ENCODE measurements at places on chromosomes 12 and 14.

DNA sequence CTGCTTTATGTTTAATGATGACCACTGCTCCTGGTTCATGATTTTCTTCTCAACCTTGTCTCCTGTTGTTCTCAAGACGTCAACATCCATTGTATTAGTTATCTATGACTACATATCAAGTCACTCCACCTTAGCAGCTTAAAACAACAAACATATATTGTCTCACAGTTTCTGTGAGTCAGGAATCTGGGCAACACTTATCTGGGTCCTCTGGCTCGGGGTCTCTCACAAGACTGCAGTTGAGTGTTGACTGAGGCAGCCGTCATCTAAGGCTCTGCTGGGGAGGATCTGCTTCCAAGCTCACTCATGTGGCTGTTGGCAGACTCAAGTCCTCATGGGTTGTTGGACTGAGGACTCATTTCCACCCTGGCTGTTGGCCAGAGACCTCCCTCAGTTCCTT lies 27.3 kb upstream of the FRS2 start:
- no peak for DNase-seq

DNA sequence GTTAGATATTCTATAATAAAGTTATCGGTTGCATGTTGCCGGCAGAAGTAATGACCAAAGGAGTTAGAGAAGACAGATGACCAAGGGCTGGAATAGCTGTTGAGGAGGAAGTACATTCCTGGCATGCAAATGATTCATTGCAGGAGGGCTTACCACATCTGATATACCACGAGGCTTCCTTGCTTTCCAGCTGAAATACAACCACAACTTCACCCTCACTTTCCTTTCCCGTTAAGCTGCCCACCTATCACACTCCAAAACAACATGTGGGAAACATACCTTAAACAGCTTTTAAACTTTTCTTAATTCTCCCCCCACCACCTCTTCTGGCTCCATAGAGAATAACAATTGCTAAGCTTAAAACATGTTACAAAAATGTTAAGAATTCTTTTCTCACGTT lies 594.1 kb downstream of the NRXN3 start:
- DNase-seq, result no peak

DNA sequence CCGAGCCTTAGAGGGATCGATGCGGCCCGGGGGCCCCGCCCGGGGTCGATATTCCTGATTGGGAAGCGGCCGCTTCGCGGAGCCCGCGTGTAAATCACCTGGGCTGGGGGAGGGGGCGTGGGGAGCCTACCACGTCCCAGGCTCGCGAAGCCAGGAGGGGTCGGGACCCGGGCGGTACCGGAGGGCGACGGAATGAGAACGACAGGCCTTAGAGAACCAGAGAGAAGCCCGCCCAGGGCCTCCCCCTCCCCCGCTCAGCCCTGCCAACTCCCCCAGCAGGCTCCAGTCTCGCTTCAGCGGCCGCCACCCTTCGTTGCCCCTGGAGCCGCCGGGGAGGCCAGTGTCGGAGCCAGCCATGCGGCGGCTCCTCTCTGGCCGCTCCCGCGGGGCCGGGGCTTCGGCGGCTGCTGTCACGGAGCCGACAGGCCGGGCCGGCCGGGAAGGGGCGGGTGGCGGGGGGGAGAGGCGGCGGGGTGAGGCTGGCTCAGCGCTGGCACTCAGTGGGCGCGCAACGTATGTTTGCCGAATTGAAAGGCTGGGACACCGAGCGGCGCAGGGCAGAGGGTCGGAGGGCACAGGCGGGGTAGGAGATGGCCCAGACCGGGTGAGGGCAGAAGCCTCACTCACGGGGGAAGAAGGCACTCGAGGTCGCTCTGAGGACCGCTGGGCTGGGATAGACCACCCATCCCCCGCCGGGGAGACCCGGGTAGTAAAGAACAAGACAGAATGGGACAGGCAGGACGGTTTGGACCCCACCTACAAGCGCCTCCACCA lies 1.4 kb upstream of the DNAJC22 start:
- no peak for DNase-seq

DNA sequence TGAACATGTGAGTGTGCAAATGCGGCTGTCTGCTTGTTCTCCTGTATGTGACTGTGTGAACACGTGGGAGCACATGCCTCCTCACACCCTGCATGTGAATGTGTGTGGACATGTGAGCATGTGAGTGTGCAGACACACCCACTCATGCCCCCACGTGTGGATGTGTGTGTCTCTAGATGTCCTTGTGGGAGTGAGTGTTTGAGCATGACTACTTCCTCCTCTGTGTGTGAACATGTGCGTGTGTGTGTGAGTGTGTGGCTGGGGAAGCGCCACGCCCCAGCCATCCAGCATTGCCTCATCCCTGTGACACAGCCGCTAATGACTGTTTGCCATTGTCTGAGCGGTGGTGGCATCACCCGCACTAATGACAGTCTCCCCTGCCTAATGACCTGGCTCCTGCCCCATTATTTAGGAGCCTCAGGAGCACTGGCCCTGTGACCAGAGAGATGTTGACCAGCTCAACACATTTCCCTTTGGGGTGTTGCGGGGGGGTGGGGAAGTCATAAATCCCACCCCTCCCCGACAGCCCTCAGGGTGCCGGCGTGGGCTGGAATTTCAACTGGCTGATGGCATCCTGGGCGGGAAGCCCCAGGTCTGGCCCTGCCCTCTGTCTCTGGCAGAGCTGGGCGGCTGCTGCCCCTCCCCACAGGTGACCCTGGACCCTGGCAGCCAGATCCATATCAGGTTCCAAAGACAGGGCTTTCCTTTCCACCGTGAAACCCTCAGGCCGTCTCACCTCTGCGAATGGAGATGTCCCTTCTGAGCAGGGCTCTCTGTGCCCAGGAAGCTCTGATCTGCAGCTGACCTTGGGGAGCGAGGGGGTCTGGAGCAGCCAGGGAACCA lies 11.5 kb upstream of the KRT80 start:
- no peak for DNase-seq

DNA sequence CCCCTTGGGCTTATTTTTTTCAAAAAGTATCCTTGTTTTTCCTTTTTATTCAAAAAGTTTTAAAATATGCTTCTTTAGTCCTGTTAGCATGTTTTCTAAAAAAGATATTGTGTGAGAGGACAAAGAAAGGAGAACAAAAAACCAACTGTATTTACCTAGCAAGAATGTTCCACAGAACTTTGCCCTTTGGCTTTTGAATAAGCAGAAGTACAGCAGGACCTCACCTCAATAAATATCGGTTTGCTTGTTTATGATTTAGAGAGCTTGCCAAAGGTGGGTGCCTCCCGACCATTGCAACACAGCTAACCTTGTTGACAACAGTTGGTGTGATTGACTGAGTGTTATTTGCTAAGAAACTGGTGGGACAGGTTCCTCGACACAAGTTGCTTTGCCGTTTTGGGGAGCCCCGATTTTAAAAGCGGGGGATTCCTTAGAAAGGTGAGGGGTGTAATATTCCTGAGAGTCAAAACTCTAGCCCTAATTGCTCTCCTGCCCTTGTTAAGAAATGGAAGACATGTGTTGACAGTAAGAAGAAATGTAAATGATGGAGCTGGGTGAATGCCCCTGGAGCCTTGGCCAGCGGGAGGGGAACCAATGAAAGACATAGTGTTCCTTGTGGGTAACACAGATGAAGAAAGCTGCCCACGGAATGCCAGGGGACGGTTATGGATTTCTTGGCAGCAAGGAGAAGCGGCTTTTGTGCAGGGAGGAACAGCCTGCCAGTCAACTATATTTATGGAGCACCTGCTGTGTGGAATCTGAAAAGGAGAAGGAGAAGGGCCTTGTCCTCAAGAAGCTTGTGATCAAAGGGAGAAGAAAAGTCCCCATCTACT lies 13.7 kb downstream of the MYBPC1 start:
- DNase-seq, result no peak

- DNase-seq, result no peak
Observed at GRCh38 chr14:94707494-94707893, 62.4 kb downstream of the GSC start.

GRCh38 chr14:79281244-79282152 lies 929.8 kb downstream of the DIO2 start:
- no peak for DNase-seq

GRCh38 chr14:91964724-91965123 lies 17.2 kb upstream of the FBLN5 start:
- no peak for DNase-seq

DNA sequence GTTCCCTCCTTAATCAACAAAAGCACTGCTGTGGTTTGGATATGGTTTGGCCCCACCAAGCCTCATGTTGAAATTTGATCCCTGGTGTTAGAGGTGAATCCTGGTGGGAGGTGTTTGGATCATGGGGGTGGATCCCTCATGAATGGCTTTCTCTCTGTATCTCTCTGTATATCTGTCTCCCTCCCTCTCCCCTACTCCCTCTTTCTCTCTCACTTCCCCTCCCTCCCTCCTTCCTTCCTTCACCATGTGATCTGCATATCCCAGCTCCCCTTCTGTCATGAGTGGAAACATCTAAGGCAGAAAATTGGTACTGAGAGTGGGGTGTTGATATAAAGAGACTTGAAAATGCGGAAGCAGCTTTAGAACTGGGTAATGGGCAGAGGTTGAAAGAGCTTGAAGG lies 5.2 kb downstream of the GSKIP start:
- no peak for DNase-seq

DNA sequence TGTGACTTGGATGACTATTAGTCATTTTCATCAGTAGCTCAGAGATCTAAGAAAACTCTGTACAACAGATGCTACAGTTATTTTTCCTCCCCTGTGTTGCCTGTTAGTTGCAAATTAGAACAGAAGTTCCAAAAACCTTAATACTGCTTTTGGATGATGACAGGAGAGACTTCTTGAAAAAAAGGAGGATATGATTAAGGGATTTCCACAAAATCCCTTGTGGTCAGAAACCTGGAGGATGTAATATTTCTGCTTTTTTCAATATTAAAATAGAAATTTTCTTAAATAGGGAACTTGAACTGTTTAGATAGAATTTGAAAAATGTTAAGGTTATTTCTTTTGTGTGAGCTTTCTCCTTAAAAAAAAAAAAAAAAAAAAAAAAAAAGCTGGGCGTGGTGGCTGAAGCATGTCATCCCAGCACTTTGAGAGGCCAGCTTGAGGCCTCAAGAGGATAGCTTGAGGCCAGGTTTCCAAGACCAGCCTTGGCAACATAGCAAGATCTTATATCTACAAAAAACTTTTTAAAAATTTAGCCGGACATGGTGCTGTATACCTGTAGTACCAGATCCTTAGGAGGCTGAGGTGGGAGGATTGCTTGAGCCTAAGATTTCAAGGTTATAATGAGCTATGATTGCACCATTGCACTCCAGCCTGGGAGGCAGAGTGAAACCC lies 14.1 kb downstream of the CMAS start:
- DNase-seq, result no peak

GRCh38 chr14:51865953-51866747 lies 5.7 kb downstream of the GNG2 start:
- DNase-seq, result no peak

DNA sequence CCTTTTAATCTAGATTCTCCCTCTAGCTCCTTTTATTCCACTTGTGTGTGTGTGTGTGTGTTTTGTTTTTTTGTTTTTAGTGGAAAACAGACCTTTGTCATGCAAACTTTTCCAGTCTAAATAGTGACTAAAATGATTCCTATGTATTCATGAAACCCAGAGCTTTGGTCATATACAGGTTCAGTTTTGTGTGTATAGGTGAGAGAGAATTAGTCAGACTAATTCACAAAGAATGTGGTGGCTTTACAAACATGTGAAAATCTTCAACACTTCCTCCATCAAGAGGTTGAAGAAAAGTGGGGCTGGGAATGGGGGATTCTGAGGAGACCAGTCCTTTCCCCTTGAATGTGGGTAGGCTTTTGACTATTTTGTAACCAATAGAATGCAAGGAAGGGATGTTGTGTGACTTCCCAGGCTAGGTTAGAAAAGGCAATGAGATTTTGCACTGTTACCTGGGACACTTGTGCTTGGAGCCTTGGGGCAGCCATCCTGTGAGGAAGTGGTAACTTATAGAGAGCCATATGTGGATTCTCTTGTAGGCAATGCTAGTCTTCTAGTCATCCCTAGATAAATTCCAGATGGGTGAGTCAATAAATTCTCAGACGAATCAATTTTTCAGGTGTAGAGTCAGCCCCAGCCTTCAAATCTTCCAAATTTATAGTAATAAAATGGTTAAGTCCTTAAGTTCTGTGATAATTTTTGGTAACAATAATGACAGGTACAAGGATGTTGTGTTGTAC lies 236.1 kb downstream of the CEP128 start:
- peak; percentile 9 for DNase-seq

- no peak for DNase-seq
Observed at GRCh38 chr14:99260116-99260515, 11.9 kb downstream of the BCL11B start.
